ENCODE measurements at places on chromosomes 11 and 22.

DNA sequence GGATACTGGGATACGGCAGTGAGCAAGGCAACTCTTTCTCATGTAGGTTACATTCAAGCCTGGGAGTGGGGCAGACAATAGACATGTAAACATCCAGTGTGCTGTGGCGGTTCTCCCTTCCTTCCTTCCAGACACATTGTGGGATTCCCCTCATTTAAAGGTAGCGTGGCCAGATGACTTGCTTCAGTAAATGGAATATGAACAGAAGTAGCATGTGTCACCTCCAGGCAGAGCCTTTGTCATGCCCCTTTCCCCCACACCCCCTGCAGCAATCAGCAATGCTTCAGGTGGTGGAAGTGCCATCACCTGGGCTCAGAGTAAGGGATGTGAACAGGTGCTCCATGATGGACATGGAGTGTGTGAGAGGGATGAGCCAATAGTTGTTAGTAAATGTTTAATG lies 34.8 kb upstream of the TTC12 start:
- DNase-seq = no peak

DNA sequence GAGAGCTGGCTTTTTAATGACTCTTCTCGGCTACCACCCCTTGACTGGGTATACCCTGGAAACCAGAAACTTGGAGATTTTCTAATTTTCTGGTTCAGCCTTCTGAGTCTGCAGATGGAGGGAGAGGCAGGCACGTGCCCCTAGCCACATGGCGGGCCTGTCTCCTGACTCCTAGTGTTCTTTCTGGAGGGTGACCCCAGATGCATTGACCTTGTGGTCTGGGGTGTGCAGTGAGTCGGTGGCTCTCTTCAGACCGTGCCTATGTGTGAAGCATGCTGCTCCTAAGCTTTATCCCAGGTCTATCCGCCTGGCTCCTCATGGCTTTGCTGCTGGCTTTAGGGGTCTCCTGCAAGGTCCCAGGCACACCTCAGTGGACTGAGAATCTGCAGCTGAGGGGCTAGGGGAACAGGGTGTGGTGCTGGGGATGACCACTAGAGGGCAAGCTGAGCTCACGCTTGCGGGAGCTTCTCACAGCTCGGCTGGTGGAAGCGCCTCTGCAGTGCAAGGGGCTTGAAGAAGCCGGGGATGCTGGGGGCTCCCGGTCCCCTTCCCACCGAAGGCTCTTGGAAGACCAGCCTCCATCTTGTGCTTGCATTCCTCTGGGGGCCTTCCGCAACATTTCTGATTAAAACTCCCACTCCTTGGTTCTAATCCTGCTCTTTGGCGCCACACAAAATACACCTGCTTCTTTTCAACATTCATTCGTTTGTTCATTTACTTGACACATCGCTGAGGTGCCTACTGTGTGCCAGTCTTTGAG lies 51.8 kb downstream of the OTOG start:
- peak; percentile 48 for DNase-seq

GRCh38 chr11:35173011-35173511 lies 34.1 kb downstream of the CD44 start:
- DNase-seq = no peak

GRCh38 chr22:48631288-48631863 lies 1196.3 kb downstream of the BRD1 start:
- no peak for DNase-seq

GRCh38 chr11:62842171-62842741 lies 2.9 kb upstream of the WDR74 start:
- no peak for DNase-seq

DNA sequence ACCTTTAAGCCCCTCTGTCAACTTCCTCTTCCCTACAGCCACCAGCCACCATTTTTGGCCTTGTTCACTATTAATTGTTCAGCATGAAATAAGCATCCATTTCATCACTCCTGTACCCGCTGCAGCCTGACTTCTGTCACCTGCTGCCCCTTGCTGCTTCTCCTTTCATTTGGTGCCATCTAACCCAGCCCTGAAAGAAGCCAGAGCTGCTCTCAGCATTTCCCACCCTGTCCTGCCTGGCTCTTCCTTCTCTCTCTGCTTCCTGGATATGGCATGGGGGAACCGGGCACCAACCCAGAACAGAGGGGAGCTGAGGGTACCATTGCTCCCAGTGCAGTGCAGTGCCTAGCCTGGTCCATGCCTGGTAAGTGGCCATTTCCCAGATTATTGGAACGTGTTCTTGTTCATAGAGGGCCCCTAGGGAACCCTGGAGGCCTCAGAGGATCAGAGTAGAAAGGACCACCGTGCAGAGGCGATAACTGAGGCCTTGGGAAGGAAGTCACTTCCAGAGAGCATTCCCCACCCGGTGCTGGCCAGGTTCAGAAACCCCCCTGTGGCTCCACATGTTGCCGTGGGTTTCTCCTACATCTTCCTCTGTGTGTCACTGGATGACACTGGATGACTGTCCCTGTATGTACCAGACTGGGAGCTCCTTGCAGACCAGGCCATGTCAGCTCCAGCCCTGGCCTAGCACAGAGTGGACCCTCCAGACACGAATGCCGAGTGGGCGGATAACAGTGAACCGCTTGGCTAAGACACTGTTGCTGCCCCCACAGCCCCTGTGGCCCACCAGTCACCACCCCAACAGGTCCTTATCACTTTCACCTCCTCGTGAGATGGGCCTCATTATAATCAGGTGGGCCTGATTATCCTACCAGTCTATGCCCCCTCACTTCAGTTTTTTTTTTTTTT lies 4.7 kb downstream of the YDJC start:
- DNase-seq = no peak

DNA sequence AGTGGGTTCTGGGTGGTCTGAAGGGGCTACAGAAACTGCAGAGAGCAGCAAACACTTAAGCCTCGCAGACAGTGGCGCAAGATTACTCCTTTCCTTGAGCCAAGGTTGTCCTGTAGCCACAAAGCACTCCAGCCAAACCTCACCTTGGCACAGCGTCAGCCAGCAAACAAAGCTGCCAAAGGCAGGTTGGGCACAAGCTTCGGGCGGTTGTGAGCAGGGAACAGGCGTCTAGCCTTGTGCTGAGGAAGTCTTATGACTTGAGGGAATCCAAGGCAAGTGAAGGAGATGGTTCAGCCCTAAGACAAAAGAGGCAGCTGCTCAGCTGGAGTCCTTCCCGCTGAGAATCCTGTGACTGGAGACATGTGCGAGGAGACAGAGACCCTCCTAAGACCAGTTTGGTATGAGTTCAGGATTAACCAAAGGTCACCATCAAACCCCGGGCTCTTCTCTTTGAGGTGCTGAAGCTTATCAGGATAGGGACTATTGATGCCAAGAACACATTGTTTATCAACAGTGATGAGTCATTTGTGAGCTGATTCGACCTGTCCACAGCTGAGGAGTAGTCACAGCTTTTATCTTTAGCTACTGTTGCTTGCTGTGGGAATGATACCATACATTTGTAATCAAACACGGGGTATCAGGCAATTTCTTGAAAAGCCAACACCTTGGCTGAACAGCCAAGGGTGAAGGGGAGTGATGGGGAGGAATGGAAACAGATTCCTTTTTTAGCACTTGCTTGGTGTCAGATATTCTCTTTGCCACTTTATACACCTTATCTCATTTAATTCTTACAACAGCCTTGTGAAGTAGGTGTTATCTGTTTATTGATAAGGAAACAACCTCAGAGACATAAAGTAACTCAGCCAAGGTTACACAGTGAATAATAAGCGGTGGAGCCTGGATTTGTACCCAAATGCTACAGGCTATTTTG lies 4.6 kb downstream of the ADM start:
- peak; percentile 75 for DNase-seq

DNA sequence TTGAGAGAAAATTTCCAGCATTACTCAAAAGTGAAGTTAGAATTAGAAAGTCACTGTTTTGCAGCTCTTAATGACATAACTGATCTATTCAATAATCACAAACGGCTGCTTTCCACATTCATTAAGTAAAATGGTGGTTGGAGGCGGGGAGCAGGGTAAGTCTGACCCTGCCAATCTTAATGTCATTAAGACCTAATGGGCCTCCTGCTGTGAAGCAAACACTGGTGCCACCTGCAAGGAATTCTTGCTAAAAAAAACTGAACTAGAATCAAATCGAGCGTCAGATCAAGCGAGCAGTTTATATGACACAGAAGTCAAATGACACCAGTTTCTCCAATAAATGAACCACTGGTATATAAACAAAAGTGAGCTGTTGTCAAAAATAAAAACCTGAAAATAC lies 351.5 kb downstream of the BRD1 start:
- no peak for DNase-seq

DNA sequence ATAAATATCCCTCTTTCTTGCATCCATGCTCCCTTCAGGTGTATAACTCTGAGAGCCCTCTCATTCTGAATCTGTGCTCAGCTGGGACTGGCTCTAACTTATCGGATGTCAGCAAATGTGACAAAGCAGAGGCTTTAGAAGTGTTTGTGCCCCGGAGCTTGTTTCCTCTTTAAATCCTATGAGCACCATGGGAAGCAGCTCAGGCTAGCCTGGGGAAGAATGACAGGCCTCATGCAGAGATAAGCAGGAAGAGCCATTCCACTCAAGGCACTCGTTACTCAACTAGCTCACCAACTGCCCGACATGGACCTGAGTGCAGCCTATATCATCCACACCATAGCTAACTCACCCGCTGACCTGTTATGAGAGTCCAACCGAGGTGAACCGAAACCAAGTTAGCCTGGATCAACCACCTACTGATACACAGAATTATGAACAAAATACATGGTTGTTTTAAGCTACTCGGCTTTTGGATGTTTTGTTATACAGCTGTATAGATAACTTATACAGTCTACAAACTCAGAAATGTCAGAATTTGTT lies 990.7 kb downstream of the NTM start:
- DNase-seq = no peak

- no peak for DNase-seq
Observed at GRCh38 chr22:47376901-47377505, 614.6 kb downstream of the TBC1D22A start.

GRCh38 chr11:82663535-82663934 lies 70.1 kb downstream of the FAM181B start:
- no peak for DNase-seq

DNA sequence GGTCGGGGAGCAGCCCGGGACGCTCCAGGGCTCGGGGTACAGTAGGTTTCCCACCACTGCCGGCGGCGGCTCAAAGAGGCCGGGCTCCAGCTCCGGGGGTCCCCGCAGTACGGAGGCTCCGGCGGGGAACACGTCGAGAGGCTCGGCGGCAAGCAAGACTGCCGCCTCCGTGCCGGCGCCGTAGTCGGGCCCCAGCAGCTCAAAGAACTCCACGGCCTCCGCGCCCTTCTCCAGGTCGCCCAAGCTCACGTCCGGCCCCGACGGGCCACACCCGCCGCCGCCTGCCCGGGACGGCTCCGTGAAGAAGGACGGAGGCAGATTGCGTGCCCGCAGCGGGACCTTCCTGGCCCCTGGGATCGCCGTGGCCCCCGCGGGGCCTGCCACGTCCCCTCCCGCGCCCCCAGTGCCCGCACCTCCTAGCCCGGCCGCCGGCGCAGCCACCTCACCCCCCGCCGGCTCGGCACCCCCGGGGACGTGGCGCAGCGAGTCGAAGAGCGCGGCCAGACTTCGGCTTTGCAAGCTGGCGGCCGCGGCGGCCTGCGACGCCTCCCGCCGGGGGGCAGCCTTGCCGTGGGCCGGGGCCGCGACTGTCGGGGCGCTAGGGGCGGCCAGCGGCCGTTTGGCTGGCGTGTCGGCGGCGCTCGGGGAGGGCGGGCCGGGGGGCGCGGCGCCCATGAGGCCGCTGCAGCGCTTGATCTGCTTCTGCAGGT lies 775 bp downstream of the FAM181B start:
- no peak for DNase-seq

DNA sequence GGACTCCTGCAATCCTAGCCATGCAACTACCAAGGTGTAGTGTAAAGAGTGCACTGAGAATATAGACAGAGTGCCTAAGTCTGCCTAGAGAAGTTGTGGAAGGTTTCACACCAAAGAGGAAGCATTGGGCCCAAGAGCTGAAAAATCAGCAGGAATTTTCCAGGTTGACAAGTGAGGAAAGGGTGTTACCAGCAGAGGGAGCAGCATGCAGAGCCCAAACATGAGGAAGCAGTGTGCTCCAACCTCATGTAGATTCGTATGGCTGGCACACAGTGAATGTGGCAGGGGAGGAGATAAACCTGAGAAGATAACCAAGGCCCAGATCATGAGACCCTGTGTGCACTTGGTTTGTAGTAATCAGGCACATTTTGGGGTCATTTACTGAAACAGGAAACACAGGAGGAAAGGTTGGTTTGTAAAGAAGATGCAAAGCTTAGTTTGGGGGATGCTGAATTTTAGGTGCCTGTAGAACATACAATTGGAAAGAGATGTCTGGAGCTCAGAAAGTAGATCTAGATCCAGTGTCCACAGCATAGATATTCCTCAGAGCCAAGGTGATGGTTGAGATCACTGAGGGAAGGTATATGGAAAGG lies 1.7 kb downstream of the HPX start:
- peak; percentile 52 for DNase-seq

DNA sequence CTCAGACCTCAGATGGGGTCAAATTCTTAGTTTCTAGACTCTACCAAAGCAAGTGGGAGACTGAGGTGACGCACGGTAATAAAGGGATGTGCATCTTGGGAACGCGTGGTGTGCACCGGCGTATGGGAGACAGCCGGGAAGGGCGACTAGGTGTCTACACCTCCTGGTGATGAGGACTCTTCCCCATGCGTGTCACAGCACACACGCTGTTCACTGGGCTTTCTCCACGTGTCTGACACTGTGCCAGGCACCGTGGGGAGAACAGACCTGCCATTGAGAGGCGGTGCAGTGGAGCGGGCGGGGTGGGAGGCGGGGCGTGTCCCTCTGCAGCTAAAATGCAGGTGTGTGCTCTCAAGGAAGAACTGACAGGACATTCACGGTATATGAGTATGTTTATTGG lies 5.3 kb downstream of the FXYD6 start:
- no peak for DNase-seq

- DNase-seq = no peak
Observed at GRCh38 chr11:23679041-23679440, 817.8 kb upstream of the LUZP2 start.

- DNase-seq = no peak
Observed at GRCh38 chr11:77175869-77176539, 48.0 kb downstream of the MYO7A start.

DNA sequence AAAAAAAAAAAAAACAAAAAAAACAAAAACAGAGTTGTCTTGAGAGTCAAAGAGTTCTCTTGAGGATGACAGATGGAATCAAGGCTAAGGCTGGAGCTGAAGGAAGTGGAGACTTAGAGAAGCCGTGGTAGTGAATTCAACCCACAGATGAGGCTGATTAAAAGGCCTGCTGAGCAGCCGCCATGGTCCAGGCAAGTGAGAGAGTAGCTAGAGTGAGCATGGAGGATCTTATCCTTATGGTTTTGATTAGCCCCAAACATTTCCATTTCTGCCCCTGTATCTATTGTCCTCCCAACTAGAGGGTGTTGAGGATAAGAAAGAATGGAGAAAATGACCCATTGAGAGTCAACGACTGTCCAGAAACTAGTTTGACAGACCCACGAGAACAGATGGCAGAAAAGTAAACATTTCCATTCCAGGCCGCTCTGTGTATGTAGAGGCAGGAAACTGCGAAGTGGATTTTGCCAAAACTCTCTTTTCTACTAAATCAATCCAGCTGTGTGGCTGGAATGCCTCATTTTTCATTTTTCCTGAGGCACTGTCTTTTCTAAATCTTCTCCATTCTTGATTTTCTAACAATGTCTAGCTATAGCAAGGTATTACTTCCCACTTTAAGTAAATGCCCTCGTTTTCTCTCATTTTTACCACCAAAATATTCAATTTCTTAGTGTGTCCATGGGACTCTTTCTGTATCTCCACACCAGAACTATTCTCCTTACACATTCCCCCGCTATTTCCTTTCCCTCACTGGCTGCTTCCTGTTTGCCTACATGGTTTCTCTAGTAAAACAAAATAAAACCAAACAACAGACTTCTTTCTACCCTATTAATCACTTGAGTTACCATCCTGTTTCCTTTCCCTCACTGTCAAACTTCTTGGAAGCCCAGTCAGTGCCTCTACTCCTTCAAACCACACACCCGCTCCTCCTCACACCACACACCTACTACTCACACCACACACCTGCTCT lies 5.4 kb upstream of the MMP8 start:
- peak; percentile 67 for DNase-seq
